CD4-positive, alpha-beta T cell treated with Interferon gamma for 1 hour (primary cell): ENCODE measurements at places on chromosomes 5 and 9.

DNA sequence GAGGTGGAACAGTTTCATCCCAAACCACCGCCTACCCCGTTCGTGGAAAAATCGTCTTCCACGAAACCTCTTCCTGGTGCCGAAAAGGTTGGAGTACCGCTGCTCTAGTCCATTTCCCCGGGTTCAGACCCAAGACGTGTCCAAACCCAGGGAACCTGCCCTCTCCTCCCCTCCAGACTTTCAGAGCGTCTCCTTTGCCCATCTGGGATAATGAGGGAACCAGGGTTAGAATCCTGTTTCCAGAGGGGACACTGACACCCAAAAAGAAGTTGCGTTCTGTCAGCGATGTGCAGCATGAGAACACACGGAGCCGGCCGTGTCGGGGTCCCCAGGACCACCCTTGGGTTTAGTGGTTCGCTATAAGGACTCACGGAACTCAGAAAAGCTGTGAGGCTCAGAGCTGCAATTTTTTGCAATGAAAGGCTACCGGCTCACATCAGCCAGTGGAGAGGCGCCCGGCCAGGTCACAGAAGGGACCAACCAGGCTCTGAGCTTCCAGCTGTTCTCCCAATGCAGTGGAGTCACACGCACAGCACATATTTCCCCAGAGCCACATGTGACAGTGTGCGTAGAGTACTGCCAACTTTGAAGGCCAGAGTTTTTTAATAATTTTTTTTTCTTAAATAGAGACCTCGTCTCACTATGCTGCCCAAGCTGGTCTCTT, 19.4 kb downstream of the LAMC3 start:
- no peak for DNase-seq

GRCh38 chr9:3323714-3324113, 202.1 kb downstream of the RFX3 start:
- DNase-seq = no peak

DNA sequence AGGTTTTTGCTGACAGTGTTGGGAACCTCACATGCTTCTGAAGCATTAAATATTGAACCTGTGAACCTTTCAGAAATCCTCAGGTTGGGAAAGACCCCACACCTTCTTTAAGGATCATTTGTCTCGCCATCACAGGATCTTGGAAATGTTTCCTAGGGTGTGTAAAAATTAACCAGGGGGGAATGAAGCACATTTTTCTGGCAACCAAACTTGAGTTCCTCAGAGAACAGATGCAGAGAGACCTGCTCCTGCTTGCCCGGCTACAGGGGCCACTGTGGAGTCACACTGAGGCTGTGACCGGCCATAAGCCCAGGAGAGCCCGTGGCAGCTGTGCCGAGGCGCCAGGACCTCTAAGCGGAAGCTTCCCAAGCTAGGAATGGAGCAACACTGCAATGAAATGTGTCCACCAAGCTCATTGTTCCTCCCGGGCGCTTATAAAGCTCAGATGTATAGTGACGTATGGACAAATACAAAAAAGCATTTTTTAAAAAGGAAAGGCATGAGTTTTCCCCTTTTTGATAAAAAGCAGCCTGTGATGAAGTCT, 7.7 kb downstream of the CXCL14 start:
- DNase-seq = no peak

DNA sequence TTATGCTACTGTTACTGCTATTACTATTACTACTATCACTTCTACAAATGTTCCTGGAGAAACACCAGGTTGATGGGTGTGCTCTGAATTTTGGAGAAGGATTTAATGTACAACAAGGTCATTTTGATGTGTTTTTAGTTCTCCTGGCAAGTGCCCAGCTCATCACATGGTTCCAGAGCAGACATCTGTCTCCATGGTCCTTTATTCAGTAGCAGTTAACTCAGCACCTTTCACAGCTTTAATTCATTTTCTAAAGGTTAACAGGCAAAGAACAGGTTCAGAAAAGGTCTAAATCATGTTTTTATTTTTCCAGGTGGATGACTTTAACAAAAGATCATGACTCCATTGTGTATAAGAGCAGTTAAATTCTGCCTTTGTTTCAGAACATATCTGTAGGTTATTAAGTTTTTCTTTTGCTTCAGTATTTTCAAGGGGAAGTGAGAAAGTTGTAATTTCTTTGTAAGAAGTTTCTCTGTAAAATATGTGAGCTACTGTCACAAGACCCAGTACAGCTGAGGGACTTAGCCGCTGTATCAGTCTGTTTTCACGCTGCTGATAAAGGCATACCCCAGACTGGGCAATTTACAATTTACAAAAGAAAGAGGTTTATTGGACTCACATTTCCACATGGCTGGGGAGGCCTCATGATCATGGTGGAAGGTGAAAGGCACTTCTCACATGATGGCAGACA, 41.9 kb downstream of the MTRR start:
- no peak for DNase-seq

DNA sequence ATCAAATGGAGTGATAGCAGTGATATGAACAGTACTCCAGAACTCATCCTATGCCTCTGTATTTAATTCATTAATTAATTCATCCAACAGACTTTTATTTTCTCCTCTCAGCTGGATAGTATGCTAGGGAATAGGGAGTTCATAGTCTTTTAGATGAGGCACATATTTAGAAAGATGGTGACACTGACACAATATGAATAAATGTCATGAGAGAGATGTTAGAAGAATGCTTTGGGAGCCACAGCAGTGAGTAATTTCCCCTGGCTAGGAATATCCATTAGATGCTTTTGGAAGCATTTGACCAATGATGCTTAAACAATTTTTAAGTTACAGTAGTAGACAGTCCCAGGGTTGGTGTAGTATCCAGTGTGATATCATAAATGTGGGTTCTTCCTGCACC, 428.7 kb upstream of the SGCD start:
- DNase-seq = no peak

- DNase-seq = no peak
Observed at GRCh38 chr5:1788828-1789227, 10.8 kb downstream of the MRPL36 start.

DNA sequence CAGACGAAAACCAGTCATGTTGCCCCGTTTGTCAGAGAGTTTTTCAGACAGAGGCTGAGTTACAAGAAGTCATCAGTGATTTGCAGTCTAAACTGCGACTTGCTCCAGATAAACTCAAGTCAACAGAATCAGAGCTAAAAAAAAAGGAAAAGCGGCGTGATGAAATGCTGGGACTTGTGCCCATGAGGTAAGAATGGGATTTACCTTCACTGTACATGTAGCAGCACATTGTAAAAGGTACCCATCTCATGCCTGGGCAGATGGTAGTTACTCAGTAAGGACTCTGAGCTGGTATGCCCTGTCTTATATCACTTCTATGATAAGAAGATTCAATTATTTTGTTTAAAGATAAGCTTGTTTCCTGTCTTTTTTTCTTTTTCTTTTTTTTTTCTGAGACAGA, 38.8 kb downstream of the RAD50 start:
- no peak for DNase-seq

DNA sequence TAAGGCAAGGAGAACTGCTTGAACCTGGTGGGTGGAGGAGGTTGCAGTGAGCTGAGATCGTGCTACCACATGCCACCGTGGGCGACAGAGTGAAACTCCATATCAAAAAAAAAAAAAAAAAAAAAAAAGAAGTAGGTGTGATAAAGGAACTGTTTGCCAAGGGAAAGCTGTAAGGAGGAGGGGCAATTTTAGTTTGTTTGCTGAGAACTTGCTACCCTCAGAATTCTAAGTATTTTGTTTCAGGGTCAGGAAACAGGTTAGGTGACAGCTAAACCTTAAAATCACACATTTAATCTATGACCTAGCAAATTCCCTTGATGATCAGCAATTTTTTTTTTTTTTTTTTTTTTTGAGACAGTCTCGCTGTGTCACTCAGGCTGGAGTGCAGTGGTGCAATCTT, 7.2 kb upstream of the ARRDC3 start:
- no peak for DNase-seq

GRCh38 chr9:121296213-121297127, 28.5 kb downstream of the GSN start:
- no peak for DNase-seq

DNA sequence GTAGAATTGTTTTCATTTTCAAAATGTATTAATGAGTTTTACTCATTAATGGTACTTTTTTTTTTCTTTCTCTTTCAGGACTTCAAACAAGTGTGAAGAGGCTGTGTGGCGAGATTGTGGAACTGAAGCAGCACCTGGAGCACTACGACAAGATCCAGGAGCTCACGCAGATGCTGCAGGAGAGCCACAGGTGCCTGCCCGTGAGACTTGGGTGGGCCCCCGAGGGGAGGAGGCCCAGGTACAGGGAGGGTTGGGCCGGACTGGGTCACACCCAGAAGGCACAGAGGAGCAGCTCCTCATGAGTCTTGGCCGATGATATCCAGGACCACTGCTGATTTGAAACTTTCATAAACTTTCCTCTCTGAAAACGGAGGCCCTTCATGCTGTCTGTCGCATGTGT, 35.6 kb downstream of the CEP72 start:
- DNase-seq = no peak

DNA sequence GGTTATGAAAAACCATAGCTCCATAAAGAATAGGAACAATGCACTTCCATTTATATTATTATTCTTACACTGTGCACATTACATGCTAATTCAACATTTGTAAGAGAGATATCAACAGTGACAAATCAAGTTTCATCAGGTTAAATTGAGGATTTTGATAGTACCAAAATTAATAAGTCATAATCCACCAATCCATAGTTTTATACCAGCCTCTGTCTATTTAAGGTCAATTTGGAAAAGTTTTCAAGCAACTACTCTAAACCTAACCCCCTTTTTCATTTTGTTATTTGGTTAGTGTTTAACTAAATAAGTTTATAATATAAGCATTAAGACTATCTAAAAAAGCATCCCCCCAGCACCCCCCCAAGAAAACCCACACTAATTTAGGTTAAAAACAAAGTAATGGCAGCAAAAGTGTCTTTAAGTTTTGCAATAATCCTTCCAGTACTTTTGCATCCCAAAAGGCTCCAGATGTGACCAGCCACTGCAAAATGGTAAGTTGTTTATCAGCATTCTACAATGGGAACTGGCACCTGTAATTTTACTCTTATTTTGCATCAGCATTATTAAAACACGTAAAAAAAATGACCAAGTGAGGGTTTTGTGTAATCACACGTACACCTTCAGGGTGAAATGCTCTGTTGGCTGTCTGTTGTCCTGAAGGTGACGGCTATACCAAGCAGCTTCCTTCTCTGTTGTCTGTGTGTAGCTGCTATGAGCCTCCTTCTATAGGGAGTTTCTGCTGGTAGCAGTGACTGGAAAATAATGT, 36.8 kb upstream of the SSBP2 start:
- DNase-seq = no peak

- no peak for DNase-seq
Observed at GRCh38 chr5:135445306-135445985, 1.7 kb downstream of the DCANP1 start.

- DNase-seq = no peak
Observed at GRCh38 chr9:95211028-95211427, 106.5 kb downstream of the FANCC start.

- DNase-seq = no peak
Observed at GRCh38 chr5:135606431-135606830, 27.6 kb upstream of the CXCL14 start.

DNA sequence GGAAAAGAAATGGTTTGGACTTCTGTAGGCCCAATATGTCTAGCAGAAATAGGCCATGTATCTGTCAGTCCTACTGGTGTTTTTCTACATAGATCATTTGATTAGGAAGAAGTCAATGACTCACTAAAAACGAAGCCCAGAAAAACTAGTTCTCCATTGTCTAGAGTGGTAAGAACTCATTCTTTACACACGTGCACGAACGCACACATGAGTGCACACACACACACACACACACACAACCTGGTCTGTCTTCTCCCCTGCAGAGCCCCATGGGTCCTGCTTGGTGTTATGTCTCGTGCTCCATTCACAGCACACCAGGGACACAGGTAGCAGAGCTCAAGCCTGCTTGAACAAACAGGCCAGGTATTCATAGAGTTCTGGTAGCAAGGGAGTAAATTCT, 14.9 kb upstream of the FCN1 start:
- DNase-seq = no peak

DNA sequence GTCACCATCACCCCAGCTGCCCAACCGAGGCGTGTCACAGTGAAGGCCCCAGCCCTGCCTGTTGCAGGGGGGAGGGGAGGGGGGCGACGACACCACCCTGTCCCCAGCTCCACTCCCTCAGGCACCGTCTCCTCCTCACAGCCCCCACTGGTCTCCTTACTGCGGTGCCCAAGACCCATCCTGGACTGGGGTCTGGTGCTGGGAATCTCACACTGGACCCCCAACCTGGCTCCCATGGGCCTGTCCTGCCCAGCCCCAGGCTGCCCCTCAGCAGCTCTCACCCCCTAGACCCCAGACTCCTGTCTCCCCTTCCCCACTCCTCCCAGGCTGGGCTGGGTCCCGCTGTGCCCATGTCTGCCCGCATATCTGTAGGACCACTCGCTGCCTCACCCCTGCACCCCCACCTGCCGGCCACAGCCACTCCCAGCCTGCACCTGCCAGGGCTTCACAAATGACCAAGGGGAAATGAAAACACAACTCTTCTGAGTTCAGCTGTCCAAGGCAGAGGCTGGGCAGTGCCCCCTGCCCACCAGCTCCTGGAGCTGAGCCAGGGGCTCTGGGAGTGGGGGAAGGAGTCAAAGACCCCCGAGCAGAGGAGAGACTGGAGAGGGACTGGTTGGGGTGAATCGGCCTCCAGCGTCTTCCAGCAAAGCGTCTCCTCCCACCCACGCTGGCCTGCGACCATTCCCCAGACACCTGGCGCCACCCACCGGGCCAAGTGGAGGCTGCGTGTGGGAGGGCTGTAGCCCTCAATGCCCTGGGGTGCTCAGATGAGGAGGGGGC, 32.6 kb upstream of the EGFL7 start:
- DNase-seq = peak; percentile 66

GRCh38 chr5:126464016-126464415, 40.8 kb downstream of the GRAMD2B start:
- no peak for DNase-seq

DNA sequence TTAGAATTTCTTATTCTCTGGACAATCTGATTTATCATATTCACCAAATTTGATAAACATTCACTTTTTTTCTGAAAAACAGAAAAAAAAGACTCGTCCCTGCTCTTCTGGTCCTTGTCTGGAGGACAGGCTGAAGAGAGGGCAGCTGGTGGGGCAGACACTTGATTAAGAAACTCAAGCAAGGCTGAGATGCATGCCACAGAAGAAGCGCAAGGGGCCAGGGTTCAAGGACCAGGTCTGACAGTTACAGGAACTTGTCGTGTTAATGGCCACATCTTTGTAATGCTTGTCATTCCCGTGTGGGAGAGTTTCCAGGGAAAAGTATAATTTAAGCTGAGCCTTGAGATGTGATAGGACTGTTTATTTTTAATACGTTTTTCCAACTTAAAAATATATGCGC, 40.6 kb upstream of the SHB start:
- no peak for DNase-seq

GRCh38 chr5:158011422-158011821, 152.5 kb upstream of the CLINT1 start:
- DNase-seq = no peak

GRCh38 chr5:23013395-23013998, 160.4 kb upstream of the CDH12 start:
- no peak for DNase-seq

DNA sequence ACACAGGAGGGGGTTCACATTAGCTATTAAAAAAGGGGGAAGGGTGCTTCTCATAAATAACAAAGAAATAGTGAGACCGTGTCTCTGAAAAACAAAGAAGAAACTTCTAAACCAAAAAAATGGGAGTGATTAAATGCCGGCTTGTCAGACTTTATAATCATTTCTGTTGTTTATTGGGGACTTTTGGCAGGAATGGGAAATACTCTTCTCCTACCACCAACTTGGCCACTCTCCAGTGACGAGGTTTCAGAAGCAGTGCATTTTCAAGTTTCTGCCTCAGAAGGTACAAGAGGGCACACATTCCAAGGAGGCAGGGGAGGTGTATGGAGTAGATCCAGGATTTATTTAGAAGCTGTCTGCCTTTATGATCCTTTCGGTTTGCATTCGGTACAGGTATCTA, 46.2 kb downstream of the LIX1 start:
- DNase-seq = no peak
